GM03348 (cell line): ENCODE measurements at places on chromosomes 12 and 14.

DNA sequence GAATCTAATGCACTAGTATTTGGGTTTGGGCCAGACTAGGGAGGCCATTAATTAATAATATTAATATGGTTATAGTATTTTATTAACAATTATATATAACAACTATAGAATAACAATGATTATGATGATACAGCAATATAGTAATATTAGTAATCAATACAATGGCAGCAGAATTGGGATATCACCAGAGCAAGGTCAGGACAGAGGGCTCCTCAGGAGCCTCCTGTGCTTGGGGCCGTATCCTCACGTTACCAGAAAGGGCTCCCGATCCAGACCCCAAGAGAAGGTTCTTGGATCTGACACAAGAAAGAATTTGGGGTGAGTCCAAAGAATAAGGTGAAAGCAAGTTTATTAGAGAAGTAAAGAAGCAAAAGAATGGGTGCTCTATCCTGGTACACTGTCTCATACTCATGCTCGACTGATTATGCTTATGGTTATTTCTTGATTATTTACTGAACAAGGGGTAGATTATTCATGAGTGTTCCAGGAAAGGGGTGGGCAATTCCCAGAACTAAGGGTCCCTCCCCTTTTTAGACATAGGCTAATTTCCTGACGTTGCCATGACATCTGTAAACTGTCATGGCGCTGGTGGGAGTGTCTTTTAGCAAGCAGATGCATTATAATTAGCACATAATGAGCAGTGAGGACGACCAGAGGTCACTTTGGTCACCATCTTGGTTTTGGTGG, 61.6 kb downstream of the RIN3 start:
- DNase-seq: no peak

- DNase-seq: no peak
Measured at GRCh38 chr12:91171476-91171875, 11.1 kb downstream of the DCN start.

GRCh38 chr12:70831543-70831942, 89.0 kb downstream of the PTPRR start:
- DNase-seq: no peak

DNA sequence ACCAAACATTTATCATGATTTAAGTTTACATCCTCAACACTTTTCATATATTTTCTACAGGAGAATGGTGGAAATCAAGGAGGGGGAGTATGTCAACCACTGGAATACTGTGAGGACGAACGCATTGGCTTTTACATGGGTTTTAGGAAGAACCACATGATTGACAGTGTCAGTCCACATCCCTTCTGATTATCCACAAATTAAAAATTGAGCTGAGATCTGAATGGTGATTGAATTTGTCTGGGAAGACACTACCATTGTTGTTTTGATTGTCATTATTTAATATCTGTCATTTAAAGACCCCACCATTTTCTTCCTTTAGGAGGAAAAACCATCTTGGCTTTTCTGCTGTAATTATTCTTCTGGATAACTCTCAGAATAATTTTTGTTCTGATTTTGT, 31.3 kb upstream of the KLRF1 start:
- no peak for DNase-seq
